ENCODE measurements at places on chromosomes 6 and 20.

DNA sequence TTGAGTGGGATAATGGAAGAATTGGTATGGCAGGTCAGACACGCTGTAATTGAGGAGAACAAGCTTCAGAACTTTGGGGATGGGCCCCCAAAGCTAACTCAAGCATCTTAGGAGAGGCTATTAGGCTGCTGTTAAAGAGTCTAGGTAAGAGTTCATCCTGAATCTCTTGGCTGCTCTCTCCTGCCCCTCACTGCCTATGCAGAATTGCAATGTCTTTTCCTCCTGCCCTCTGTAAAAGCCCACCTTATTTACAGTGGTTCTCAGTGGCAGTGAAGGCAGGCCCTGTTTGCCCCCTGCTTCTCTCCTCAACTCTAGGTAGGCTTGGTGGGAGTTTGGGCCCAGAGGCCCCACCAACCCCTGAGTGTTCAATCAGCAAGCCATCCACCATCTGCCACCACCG is 55.0 kb downstream of the LYRM2 start:
- DNase-seq: no peak

GRCh38 chr6:144310765-144311164 is 25.6 kb downstream of the UTRN start:
- no peak for DNase-seq

GRCh38 chr20:47875297-47876025 is 90.2 kb upstream of the SULF2 start:
- DNase-seq: no peak

GRCh38 chr20:14208956-14209355 is 128.5 kb downstream of the FLRT3 start:
- no peak for DNase-seq

GRCh38 chr20:16777126-16777525 is 29.0 kb downstream of the OTOR start:
- DNase-seq: no peak
